ENCODE measurements at places on chromosomes 7 and 10.

DNA sequence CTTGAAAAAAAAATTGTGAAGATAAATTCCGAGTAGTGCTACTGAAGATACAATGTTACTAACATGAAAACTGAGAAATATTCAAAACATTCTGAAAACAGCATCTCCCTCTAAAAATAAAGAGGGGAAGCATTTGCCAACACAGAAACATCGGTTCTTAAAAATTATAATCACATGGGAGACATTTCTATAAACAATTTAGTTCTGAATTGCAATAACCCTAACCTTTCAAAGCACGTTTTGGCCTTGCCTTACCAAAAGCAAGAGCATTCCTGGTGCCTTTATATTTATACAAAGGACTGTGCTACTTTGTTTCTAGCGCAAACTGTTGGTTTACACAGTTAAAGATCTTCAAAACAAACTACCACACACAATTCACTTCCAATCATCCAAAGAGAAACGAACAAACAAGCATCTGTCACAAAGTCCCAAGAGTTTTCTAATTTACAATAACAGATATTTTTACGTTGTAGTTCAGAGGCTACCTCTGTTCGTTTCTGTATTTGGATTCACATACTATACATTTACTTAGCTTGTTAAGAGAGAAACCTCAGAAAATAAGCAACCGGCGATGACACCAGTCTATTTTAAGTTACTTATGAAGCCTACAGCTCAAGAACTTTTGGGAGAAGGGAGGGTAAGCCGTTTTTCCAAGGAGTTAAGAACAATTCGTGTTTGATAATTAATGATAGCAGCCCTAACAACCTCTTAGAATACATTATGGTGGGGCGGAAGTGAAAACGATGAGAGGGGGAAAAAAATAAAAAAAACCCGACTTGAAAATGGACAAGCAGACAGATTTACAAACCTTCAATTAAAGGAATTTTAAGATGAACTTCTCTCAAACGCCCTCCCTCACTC lies 1.3 kb downstream of the ABI1 start:
- DNase-seq: no peak

DNA sequence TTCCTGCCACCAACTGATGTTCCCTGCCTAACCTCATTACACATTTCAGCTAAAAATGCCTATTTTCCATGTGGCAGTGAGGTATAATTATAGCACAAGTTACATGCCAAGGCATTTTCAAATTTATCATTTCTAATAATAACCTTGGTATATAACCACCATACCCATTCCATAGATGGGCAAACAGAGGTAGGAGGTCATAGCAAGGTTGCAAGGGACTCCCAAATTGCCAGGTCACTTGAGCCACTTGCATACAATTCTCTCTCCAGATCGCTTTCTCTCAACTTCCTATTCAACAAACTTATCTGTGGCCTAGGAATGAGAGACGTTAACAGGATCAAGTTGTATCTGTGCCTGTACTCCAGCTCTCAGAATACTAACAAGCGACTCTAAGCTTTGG lies 108.3 kb downstream of the ATXN7L1 start:
- DNase-seq: no peak

GRCh38 chr7:25117226-25118047 lies 7.6 kb downstream of the CYCS start:
- no peak for DNase-seq

- DNase-seq: no peak
These were observed 14.5 kb downstream of the PARD3 start for GRCh38 chr10:34800624-34801023.

GRCh38 chr10:77156406-77156879 lies 481.2 kb downstream of the KCNMA1 start:
- no peak for DNase-seq

DNA sequence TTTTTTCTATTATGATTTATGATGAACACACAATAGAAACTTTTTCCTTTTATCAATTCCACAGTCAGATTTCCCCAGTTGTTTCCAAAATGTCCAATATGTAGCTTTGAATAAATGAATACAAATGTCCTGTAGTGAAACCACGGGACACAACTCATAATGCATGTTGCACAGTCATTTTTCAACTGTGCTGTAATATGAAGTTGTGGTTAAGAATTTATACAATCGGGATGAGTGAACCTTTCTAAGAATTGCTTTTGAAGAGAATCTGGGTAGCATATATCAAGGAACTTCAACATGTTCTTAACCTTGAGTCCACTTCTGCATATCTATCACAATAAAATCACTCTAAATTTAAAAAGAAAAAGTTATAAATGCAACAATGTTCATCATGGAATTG lies 14.6 kb upstream of the ST7 start:
- no peak for DNase-seq

- DNase-seq: no peak
These were observed 71.3 kb downstream of the ARHGAP22 start for GRCh38 chr10:48533540-48533939.

GRCh38 chr7:20798081-20798693 lies 11.5 kb upstream of the SP8 start:
- no peak for DNase-seq

GRCh38 chr10:154348-154747 lies 19.1 kb downstream of the ZMYND11 start:
- no peak for DNase-seq

DNA sequence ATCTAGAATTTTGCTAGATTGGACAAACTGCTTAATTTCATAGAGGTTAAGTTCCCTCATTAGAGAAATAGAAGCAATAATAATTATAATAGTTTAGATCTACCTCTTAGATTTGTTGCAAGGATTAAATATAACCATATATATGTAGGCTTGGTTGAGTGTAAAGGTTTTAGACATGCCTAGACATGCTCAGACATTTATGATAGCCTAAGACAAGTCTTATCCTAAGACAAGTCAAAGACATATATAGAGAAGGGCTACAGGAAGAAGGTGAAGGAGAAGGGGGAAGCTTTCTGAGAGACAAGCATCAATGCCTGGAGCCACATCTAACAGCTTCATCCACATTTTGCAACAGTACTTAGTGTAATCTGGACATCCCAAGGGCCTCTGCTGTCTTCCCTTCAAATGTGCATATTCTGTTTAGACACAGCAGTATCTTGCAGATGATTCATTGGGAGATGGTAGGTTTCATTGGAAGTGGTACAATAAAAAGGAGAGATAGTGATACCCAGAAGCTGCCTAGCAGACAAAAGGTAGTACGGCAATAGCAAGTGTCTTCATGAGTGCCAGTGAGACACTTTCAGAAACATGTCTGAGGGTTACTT lies 146.5 kb downstream of the HGF start:
- no peak for DNase-seq

DNA sequence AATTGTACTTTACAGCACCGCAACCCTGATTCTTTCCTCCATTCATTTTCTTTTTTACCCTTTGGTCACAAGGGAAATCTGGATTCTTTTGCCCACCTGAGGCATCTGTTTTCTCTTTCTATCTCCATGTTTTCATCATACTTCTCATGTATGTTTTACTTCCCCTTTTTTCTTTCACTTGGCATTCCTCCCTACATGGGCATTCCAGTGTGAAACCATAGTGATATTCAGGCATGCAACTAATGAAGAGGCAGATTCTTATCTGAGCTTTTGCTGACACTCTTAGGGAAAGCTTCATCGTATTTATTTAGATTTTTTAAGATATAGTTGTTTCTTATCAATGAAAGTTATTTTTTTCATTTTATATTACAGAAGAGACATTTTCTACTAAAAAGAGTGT lies 405.2 kb upstream of the TEX47 start:
- DNase-seq: no peak

All from activated CD8-positive, alpha-beta memory T cell treated with anti-CD3 and anti-CD28 coated beads for 1 hour (primary cell).